ENCODE measurements at places on chromosomes 3 and 15.

GRCh38 chr3:72977060-72977808, 19.4 kb upstream of the PPP4R2 start:
- no peaks in the 10 kb centered on the region for H3K4me1 ChIP-seq
- no peaks in the 10 kb centered on the region for H3K27me3 ChIP-seq
- no peak for DNase-seq
- no peak overlapping the region for H3K4me3 ChIP-seq

DNA sequence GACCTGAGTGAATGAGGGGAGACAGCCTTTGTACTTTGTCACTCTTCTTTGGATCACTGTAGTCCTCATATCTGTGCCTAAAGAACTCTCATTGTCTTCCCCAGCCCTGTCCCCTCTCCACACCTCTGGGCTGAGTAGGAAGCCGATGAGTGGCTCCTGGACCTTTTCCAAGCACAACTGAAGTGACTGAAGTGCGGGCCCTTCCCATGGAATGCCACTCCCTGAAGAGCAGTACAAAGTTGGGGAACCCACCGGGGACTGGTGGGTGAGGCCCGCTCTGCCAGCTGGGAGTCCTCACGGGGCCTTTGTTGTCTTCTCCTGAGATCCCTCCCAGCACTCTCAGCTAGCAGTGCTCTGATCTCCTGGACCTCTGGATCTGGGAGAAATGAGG, 90.1 kb downstream of the AAGAB start:
- H3K4me3 ChIP-seq = no peak overlapping the region
- H3K27me3 ChIP-seq = no peaks in the 10 kb centered on the region
- H3K36me3 ChIP-seq = no peaks in the 10 kb centered on the region
- no peak overlapping the region for H3K27ac ChIP-seq
- DNase-seq = no peak
- H3K4me1 ChIP-seq = no peaks in the 10 kb centered on the region

GRCh38 chr3:11282250-11283138, 10.3 kb downstream of the ATG7 start:
- no peaks in the 10 kb centered on the region for H3K27me3 ChIP-seq
- H3K4me3 ChIP-seq = no peak overlapping the region
- peaks cover 24% of the 10 kb centered on the region for H3K36me3 ChIP-seq
- no peak overlapping the region for H3K27ac ChIP-seq

DNA sequence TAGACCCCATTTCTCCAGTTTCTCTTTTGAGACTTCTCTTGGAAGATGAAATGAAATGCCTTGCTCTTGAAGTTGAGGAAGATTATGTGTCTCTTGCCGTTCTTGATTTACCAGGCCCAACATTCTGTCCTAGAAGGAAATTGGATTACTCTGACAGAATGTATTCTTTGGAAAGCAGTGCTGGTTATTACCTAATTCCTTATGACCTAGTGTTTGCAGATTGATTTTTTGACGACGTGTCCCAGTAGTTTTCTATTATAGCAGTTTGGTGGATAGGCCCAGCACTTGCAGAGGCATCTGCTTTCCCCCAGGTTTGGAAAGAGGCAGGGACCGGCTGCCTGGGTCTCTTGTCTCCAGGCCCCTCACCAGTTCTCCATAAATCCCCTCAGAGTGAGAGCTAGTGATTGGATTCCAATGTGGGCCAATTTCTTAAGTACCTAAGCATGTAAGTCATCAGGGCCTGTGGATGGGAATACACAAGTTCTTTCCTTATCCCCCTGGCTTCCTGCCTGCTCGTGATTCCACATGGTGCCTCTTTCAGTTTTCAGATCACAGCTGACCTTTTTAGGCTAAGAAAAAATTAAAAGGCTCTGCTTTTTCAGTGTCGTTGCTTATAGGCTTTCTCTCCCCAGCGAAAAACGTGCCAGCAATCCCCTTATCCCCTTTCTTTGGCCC, 50.2 kb downstream of the EPHB3 start:
- no peaks in the 10 kb centered on the region for H3K4me1 ChIP-seq
- no peak overlapping the region for H3K27ac ChIP-seq
- H3K4me3 ChIP-seq = no peak overlapping the region
- no peak for DNase-seq

DNA sequence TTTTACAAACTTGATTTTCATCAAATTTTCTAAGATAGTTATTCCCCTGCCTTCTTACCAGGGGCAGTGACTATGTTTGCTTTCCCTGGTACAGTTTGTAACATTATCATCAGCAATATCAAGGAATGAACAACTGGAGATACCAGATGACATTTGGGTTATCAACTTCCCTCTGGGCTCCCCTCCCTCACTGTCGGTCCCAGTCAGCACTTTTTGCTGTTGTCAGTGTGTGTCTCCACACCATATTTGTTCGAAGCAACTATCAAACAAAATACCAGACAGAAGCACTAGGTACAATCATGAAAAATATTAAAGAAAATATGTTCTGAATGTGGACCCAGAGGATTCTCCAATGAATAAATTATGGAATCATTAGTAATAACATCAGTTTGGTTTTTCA, 75.3 kb downstream of the PLOD2 start:
- no peak overlapping the region for H3K4me3 ChIP-seq
- H3K4me1 ChIP-seq = no peaks in the 10 kb centered on the region
- H3K27me3 ChIP-seq = no peaks in the 10 kb centered on the region
- H3K36me3 ChIP-seq = no peaks in the 10 kb centered on the region

DNA sequence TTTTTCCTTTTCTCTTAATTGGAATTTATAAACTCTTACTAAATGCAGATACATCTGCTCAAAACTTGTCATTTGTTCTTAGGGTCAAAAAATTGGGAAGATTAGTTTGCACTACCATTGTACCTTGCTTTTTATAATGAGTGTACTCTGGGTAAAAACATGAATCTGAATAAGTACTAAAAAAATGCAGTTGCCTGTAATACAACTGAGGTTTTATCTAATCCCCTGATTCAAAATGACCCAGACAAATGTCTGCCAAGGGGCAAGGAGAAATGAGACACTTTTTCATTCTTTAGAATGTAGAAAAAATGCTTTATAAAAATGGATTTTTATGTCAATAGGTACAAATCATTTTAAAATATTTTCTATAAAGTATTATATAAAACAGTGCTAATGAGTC, 42.4 kb downstream of the RASA2 start:
- H3K27ac ChIP-seq = no peak overlapping the region
- no peaks in the 10 kb centered on the region for H3K4me1 ChIP-seq
- H3K27me3 ChIP-seq = no peaks in the 10 kb centered on the region

DNA sequence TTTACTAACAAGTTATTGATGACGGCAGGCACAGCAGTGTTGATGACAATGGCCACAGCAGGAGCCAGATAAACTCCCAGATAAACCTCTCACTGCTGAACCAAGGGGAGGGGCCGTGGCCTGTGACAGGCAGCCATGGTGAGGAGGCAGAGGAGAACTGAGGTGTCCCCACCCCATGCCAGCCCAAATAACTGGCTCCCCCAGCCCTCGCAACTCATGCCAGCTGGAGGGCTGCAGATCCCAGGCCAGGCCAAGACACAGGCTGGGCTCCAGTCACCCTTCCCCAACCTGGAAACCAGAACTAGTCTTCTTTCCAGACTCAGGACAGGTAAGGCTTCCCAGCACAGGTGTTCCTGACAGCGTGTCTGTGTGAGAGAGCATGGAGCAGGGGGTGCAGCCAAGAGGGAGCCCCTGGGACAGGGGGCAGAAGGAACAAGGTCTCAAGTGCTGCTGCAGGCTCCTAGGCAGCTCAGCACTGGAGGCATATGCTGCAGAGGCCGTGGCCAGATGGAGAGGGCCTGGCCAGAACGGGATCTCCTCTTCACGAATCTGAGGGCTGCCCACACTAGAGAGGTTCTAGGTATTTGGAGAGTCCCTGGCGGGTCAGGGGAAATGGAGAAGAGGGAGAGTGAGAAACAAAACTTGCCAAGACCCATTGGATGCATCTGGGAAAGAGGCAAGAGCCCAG, 15.9 kb downstream of the PLA2G4F start:
- DNase-seq = no peak
- H3K4me3 ChIP-seq = no peak overlapping the region
- H3K27ac ChIP-seq = no peak overlapping the region
- no peaks in the 10 kb centered on the region for H3K36me3 ChIP-seq

GRCh38 chr3:1007866-1008265, 85.0 kb upstream of the CNTN6 start:
- no peak overlapping the region for H3K4me3 ChIP-seq
- no peaks in the 10 kb centered on the region for H3K4me1 ChIP-seq
- H3K27ac ChIP-seq = no peak overlapping the region
- no peak for DNase-seq
- H3K36me3 ChIP-seq = no peaks in the 10 kb centered on the region

- H3K27me3 ChIP-seq = no peaks in the 10 kb centered on the region
- H3K4me3 ChIP-seq = no peak overlapping the region
- peaks cover 21% of the 10 kb centered on the region for H3K4me1 ChIP-seq
- no peak overlapping the region for H3K27ac ChIP-seq
- no peak for DNase-seq
Measured at GRCh38 chr15:58498821-58499580, 67.2 kb downstream of the LIPC start.

DNA sequence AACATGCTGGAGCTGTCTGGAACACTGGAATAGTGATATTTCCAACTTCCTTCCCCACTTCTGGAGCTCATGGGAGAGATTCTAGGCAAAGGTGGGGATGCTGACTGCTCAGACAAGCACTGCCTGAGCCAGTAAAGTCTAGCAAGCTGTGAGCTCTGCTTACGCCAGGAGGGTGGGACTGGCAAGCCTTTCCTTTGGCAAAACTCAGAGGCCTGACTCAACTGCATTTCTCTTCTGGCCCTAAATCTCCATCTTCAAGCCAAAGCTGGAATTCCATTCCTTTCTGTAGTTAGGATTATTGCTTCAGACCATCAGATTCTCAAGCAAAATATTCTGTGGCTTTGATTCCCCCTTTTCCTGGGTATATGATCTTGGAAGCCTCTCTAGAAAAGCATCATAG, 20.3 kb upstream of the EPB42 start:
- no peak overlapping the region for H3K27ac ChIP-seq
- H3K27me3 ChIP-seq = peaks cover 16% of the 10 kb centered on the region
- no peaks in the 10 kb centered on the region for H3K36me3 ChIP-seq
- no peaks in the 10 kb centered on the region for H3K4me1 ChIP-seq
- DNase-seq = no peak
- H3K4me3 ChIP-seq = no peak overlapping the region

DNA sequence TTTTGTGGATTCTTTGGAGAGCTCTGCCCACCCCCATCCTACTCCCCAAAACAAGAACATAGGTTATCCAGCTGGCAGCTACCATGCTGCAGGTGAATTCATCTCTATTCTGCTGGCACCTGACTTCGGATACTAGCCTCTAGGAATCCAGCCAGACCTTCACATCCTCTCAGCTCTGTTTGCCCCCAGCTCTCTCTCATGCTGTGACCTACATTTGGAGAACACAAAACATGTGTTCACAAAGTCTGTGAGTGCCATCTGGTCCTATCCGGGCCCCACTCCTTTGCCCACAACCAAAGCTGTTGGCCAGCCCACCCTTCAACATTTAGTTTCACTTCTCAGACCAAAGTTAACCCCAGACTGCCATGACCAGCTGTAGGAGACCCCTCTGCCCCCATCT, 89.4 kb upstream of the C3orf80 start:
- no peak overlapping the region for H3K27ac ChIP-seq
- no peaks in the 10 kb centered on the region for H3K4me1 ChIP-seq

DNA sequence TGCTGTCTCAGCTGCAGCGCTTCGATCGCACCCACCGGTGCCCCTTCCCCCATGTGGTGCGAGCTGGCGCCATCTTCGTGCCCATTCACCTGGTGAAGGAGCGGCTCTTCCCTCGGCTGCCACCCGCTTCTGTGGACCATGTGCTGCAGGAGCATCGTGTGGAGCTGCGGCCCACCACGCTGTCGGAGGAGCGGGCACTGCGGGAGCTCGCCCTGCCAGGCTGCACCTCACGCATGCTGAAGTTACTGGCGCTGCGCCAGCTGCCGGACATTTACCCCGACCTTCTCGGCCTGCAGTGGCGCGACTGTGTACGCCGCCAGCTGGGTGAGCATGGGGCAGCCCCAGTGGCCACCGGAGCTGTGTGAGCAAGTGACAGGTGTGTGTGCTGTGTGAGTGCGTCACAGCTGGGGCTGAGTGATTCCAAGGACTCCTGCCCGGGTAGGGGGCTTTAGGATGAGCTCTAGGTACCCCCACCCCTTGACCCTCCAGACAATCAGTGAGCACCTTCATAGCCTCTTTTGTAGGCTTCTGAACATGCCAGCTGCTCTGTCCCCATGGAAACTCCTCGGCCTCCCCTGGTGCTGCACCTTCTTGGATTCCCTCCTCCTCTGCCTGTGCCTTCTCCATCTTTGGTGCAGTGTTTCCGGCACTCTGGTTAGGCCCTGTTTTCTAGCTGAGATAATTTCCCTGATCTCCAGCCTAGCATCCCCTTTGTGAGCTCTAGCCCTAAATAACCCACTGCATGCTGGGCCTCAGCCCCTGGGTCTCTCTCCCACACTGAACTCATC, 7.0 kb downstream of the C15orf39 start:
- H3K27ac ChIP-seq = no peak overlapping the region
- DNase-seq = no peak
- H3K4me1 ChIP-seq = peaks cover 22% of the 10 kb centered on the region
- no peaks in the 10 kb centered on the region for H3K27me3 ChIP-seq

DNA sequence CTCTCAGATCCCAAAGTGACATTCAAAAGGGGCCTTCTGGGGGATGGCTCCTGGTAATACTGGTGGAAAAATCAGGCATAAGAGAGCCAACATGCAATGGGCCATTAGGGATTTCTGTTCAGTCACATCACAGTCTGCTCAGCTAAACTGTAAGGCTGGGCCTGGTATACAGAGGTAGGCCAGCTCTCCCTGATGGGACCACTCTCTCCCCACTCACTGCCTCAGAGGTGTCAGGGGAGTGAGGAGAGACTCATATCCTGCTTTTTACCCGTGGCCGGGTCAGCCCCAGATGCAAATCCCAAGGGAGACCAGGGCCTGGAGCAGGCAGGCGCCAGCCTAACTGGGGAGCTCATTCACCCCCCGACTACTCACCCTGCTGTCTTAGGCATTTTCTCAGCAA, 48.1 kb upstream of the TPM1 start:
- H3K27me3 ChIP-seq = no peaks in the 10 kb centered on the region
- no peak overlapping the region for H3K27ac ChIP-seq
- DNase-seq = no peak
- H3K36me3 ChIP-seq = no peaks in the 10 kb centered on the region
- no peak overlapping the region for H3K4me3 ChIP-seq

GRCh38 chr3:69364354-69364753, 21.5 kb downstream of the FRMD4B start:
- no peaks in the 10 kb centered on the region for H3K36me3 ChIP-seq
- H3K4me3 ChIP-seq = no peak overlapping the region
- peaks cover 66% of the 10 kb centered on the region for H3K4me1 ChIP-seq
- H3K27me3 ChIP-seq = no peaks in the 10 kb centered on the region
- no peak for DNase-seq

DNA sequence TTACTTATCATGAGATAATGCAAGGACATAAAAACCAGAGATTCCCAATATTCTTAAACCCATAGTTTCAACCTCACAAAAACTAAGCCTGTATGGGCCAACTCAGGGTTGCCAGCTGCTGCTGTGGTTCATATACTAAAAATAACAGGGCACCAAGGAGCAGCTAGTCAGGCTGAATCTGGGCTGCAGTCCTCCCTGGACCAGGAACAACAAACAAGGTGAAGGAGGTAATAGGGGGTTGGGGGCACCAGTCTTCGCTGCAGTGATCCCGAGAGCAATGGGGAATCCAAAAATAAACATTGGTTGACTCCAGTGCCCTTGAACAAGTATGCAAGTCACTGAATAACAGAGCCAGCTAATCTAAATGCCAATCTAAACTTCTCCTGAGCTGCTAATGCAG, 108.9 kb downstream of the MECOM start:
- H3K4me3 ChIP-seq = no peak overlapping the region
- H3K27ac ChIP-seq = no peak overlapping the region
- no peaks in the 10 kb centered on the region for H3K36me3 ChIP-seq
- H3K27me3 ChIP-seq = no peaks in the 10 kb centered on the region

Measured in DND-41 (cell line).